MCF 10A (cell line): ENCODE measurements at places on chromosomes 7 and 10. TPM values are rescaled to one million over a fixed set of nuclear protein-coding genes. Genes with fewer than 3 reads are reported as not detected.

The TMEM213 gene
- total RNA-seq: not detected in 2 replicates

The HMX3 gene
- total RNA-seq: not detected in 2 replicates

The LLCFC1 gene
- not detected in 2 replicates for total RNA-seq

The EPDR1 gene
- not detected in 2 replicates for total RNA-seq

The NRBF2 gene
- 44.9 and 56.9 TPM in 2 replicates for total RNA-seq

The CNPY1 gene
- total RNA-seq: not detected in 2 replicates

The CREB3L2 gene
- total RNA-seq: 74.2 and 79.4 TPM in 2 replicates

The SFTPA1 gene
- not detected in 2 replicates for total RNA-seq
